ENCODE measurements at places on chromosomes 7 and 10.

GRCh38 chr7:100573691-100574361 lies at the start of gene SAP25:
TSS of gene SAP25 (minus strand) at chr7:100573900. CDS start at chr7:100573742, 158 bp downstream.
- DNase-seq: no peak

DNA sequence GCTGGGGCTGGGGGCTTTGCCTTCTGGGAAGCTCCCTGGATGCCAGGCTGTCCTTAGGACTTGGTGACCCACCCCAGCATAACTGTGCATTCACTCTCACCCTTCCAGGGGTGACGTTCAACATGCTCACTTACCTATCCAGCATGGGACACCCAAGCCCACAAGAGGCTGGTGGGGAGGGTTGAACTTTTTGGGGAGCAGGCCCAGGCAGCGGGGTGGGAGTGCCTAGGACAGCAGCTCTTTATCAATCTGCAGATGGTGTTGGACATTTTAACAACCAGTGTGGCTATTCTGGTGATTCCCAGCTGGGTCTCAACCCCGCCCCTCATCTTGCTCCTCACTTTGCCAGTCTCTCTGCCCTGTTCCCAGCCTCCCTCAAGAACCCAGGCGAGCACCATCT lies 86.4 kb downstream of the CDH23 start:
- DNase-seq: no peak

DNA sequence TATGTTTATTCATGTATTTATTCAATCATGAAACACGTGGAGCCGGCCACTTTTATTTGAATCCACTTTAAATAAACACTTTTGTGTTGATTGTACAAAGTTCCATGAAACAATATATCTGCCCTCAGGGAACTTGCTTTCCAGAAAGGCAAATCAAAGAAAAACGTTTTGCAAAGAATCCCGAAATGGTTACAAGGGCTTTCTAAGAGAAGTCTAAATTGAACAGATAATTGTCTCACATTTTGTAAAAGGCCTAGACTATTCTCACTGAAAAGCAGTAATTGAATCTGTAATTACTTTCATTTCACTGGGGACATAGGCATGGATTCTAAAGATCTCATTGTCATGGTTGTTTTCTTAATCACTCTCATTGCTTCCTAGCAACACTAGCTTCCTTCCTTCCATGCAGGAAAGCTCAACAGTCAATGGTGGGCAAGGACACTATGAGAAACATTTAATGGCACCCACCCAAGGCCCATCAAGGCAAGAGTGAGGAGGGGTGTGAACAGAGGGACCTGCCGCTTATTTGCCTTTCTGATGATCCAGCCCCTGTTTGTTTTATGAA lies 622.4 kb upstream of the C7orf33 start:
- DNase-seq: no peak

DNA sequence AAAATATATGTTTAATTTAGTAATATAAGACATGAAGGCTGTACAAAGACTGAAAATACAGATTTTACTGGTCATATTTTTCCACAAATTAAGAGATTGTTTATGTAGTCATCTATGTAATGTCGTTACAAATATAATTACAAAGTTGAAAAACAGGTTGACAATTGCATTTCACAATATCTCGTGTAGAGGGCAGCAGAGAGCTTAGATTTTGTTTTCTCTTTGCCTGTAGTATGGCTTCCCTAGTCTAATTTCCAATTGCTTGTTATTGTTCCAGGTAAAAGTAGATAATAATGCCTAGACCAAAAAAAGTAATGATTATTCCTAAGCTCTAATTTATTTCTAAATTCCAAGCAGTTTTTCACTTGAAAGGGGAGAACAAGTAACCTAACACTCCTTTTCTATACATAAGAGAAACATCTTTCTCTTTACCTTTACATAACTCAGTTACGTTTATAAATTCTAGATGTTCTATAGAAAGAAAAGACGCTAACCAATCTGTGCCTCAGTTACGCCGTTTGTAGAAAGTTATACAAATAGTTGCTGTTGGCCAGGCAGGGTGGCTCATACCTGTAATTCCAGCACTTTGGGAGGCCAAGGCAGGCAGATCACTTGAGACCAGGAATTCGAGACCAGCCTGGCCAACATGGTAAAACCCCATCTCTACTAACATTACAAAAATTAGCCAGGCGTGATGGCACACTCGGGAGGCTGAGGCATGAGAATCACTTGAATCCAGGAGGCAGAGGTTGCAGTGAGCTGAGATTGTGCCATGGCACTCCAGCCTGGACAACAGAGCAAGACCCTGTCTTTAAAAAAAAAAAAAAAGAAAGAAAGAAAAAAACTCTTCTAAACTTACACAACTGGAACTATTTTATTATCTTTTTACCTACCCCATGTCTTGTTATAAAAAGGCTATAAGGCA lies 30.0 kb downstream of the NET1 start:
- no peak for DNase-seq

GRCh38 chr10:33279811-33280602 lies 54.5 kb downstream of the NRP1 start:
- DNase-seq: no peak

GRCh38 chr10:44058259-44058658 lies 326.6 kb downstream of the CXCL12 start:
- no peak for DNase-seq

GRCh38 chr7:136657482-136657921 lies 210.9 kb upstream of the CHRM2 start:
- no peak for DNase-seq

DNA sequence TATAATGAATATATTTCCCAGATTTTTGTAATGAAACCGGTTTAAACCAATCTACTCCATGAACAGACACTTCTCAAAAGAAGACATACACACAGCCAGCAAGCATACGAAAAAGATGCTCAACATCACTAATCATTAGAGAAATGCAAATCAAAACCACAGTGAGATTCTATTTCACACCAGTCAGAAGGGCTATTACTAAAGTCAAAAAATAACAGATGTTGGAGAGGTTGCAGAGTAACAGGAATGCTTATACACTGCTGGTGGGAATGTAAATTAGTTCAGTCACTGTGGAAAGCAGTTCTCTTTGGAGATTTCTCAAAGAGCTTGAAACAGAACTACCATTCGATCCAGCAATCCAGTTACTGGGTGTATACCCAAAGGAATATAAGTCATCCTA lies 240.7 kb downstream of the TSPAN12 start:
- DNase-seq: no peak

GRCh38 chr7:68550635-68551034 lies 1047.6 kb upstream of the AUTS2 start:
- no peak for DNase-seq

DNA sequence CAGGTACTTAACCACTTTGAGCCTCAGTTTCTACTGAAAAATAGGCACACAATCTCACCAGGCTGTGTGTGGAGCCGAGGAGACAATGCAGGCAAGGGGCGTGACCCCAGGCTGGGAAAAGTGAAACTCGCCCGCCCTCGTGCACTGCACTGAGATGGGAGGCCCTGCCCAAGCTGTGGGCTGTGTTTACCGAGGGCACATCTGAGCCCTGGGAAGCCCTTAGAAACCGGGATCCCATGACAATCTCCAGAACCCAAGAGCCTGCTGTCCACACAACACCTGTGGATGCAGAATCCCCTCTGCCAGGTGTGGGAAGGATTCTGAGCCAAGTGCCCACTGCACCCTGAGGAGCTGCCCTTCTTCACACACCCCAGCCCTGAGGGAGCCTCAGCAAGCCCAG lies 198.3 kb downstream of the GRID1 start:
- DNase-seq: no peak

DNA sequence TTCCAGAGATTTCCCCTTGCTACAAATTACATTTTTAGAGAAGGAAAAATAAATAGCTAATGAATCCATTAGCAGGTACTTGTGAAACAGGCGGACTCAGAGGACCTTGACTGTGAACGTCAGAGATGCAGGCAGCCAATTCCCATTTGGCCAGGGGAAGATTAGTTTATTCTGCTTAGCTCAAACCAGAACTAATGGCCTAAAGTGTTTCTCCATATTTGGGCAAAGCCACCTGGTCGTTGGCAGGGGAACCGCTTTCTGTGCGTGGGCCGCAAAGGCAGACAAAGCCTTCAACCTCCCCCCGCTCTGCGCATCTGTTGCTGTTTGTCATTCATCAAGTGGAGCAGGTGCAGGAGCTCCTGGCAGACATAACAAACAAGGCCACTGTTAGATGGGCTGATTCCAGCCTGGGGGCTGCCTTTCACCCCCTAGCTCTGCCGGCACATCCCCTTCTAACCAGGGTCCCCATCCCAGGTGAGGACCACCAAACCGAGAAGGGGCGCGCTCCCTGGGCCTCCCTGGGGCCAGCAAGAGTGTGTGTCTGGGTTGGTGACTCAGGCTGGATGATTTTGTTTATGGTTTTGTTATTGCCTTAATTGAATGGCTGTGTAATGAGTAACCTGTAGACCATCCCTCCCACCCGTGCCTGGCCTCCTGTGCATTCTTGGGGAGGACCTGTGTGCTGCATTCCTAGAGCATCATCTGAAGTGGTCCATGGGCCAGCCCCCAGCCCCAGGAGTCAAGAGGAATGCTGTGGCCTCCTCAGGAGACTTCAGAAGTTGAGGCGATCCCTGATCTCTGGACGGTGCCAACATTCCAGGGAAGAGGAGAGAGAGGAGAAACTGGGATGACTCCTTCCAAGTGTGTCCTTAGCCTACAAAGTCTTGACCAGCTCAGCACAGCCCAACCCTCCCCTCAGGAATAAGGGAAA lies 14.5 kb upstream of the CPA1 start:
- DNase-seq: no peak

DNA sequence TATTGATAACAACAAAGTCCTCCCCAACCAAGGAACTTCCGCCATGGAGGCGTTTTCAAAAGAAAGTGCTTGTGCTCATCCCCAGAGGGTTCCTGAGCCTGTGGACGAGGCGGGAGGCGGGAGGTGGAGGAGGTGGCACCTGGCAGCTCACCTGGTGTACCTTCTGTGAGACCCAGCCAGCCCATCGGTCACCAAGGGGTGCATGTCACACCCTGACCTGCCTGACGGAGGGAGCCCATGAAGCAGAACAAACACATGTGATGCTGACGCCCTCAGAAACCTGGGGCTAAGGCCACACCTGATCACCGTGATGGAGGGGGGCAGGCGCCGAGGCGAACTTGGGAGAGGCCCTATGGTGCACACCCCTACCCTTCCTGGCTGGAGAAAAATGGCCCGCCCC lies 458.8 kb downstream of the DNAJB6 start:
- no peak for DNase-seq

GRCh38 chr7:968205-969105 lies 6.9 kb downstream of the COX19 start:
- DNase-seq: no peak

- DNase-seq: no peak
These were observed 177.5 kb downstream of the WNT2 start for GRCh38 chr7:117145333-117145732.

DNA sequence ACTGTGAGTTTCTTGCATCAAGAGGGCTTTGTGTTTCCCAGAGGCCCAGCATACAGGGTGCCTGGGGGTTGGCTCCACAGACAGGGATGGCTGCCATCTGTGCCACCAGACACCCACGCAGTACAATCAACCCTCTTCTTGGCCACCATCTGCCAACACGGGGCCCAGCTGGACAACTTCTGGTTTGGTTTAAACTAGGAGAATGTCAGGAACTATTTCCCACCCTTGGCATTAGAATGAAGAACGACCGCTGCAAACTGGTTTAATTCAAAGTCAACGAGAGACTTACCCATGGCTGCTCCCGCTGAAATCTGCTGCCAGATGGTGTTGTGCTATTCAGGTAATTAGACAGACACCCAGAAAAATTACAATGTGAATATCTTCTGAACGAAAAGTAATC lies 27.8 kb downstream of the NMT2 start:
- no peak for DNase-seq

GRCh38 chr7:64876792-64877713 lies 26.0 kb upstream of the ZNF273 start:
- DNase-seq: peak; percentile 67

DNA sequence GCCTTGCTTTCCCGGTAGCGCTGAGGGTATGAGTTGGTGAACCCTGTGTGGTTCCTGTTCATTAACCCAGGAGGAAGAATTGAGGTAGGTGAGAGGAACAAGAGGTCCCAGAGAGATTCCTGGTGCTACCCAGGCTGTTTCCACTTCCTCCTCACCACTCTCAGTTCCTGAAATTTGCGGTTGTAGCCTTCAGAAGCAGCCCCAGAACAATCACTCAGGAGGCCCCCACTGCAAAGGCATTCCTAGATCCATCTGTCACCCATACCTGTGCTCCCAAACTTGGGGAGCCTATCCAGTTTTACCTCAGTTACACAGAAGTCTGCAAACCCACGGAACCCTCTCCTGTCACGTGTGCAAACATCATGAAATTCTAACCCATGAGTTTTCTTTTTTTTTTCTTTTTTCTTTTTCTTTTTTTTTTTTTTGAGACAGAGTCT lies 9.0 kb upstream of the PIP4K2A start:
- no peak for DNase-seq

GRCh38 chr10:83968052-83968451 lies 171.3 kb upstream of the GHITM start:
- no peak for DNase-seq

- no peak for DNase-seq
These were observed 440.6 kb upstream of the LRRN3 start for GRCh38 chr7:110650328-110650727.

GRCh38 chr10:73251683-73252444 lies 580 bp downstream of the MRPS16 start:
- DNase-seq: no peak

DNA sequence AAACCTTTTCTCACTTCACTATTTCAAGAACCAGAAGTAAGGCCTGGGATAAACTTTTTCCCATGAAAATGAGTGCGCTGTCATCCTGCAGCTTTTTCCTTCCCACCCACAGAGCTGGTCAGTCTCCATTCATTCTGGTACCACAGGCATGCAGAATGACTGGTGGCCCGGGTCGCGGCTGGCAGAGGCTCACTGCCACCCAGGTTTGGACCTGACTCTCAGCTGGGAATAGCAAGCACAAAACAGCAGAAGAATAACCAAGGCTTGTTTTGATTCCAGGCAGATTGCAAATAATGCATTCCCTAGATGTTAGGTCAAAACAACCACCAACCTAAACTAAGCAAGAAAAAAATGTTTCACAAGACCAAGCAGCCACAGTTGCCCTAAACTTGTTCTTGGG lies 190.5 kb upstream of the NRP1 start:
- no peak for DNase-seq

DNA sequence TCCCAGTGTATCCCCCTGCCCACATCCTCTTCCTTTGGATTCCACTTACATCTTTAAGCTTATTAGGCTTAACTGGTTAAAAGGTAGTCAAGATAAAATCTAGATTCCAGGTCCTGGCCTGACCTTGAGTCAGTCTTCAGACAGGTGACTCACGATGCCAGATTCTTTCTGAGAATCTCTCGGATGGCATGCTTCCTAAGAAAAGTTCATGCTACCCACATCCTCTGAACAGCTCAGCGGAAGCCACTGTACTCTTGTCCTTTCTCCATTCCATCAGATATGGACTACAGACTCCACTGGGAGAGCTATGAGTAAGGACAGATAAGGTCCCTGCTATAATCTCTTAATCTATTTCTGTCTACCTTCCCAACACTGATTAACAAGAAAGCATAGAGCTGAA lies 43.4 kb downstream of the DNMBP start:
- no peak for DNase-seq

DNA sequence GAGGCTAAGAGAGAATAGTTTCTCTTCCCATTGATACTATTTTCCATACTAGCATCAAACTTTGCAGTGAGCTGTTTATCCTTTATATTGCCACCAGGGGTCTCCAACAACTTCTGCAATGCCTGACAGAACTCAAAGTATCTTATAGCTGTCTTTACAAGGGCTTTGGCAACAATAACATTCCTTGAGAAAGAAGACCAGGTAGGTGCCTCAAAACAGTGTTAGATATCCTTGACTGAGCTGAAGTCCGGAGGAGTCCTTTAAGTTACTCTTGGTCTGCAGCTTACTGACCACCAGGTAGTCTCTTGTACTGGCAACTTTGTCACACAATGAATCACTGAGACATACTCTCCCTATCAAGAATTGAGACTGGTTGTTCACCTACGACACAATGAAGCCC lies 30.0 kb upstream of the TES start:
- DNase-seq: peak; percentile 8

Measured in activated CD4-positive, alpha-beta T cell treated with anti-CD3 and anti-CD28 coated beads, Interleukin-2, amount 50 U/mL, for 48 hours (primary cell).